ENCODE measurements at places on chromosomes 16 and 17.

GRCh38 chr17:77216486-77216885 lies 75.7 kb downstream of the SEC14L1 start:
- DNase-seq, result no peak

- DNase-seq, result no peak
Measured at GRCh38 chr17:77821114-77821513, 137.4 kb upstream of the TNRC6C start.

GRCh38 chr17:57210224-57210553 lies 46.1 kb upstream of the MSI2 start:
- no peak for DNase-seq

- DNase-seq, result no peak
Measured at GRCh38 chr17:67517325-67517724, 140.2 kb downstream of the PITPNC1 start.

GRCh38 chr17:2336852-2337543 lies at the start of gene SGSM2:
TSS of gene SGSM2 (plus strand) at chr17:2337501. CDS start at chr17:2337689, 188 bp downstream.
- peak; percentile 36 for DNase-seq

DNA sequence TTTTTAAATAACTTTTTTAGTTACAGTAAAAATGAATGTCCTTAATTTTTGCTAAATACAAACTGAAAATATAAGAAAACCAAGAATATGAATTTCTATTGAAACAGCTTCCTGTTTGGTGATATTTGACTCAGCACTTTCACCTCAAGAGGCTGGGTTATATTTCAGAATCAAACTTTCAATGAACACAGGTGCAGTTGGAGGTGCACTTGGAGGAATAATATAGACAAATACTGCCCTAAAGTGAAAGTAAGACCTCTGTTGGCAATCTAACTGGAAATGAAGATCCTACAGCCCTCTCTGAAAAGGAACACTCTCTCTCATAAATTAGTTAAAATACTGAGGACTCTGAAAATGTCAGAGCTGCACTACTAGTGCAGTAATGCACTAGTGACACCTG lies 106.2 kb downstream of the BRIP1 start:
- no peak for DNase-seq

GRCh38 chr17:44761932-44762810 lies 3.4 kb downstream of the ADAM11 start:
- DNase-seq, result no peak

- DNase-seq, result no peak
Measured at GRCh38 chr17:3596804-3597464, 12.3 kb downstream of the TRPV1 start.

DNA sequence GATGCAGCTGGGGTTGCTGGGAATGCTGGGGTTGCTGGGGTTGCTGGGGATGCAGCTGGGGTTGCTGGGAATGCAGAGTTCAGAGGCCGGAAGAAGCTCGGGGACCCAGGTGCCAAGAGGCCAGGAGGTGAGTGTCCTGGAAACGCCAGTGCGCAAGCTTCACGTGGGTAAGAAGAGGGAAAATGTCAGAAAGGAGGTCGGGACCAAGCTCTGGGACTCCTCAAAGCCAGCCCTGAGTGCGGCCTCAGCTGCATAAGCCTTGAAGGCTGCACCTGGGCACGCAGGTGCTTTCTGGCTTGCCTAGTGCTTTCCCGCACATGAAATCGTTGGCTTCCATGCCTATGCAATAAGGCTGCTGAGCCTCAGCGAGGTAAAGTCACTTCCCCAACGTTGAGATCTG lies 48.3 kb downstream of the PITPNM3 start:
- no peak for DNase-seq

- DNase-seq, result no peak
Measured at GRCh38 chr17:62652251-62653001, 25.0 kb downstream of the MRC2 start.

- no peak for DNase-seq
Measured at GRCh38 chr16:14627078-14627477, 3.0 kb downstream of the PARN start.

DNA sequence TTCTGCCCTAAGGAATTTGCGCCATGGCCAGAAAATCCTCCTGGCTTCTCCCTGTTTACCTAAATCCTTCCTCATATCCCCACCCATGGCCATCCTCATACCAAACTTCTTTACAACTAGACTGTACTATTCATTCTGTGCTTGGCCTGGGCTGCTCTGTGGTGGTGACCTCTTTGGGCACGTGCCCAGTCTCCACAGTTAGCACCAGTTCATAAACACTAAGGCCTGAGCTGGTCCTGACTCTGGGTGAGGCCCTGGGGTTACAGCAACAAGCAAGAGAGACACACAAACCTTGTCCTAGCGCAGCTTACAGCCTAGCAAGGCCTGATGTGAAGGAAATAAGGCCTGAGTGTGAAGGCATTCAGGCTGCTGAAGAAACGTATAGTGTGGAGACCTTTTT lies 3.1 kb upstream of the ATXN7L3 start:
- no peak for DNase-seq

DNA sequence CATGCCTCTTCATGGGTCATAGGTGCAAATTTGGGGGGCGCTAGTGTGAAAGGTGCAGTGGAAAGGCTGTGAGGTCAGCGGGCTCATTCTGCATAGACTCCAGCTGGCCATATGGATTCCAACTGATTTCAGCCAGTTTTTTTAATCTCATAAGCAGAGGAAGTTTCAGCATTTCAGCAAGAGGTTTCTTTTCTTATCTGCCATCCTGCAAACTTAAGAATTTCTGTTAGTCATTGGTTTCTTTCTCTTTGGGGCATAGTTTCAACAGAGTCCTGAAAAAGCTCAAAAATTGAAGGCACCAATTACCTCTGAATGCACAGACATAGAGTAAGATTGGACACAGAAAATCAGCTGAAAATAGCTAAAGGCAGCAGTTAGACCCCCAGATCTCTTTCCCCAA lies 16.2 kb upstream of the ALOX15 start:
- DNase-seq, result no peak

GRCh38 chr17:8029121-8029520 lies 9.7 kb upstream of the ALOX15B start:
- no peak for DNase-seq

DNA sequence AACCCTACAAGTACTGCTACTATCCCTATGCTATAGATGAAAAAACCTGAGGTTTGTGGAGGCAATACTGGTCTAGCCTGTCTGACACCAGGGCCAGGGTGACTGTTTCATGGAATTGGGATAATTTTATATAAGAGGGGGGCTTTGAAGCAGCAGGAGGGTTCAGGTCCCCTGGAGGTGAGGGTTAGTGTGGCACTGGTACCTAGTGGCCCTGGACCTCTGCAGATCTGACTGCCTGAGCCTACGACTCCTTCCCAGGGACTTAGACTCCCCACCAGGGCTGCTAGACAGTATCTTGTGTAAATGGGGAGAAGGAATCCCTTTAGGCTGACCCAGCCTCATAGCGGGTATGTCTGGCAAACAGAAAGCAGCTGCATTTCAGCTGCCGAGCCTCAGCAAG lies 6.8 kb downstream of the ADAP2 start:
- DNase-seq, result no peak

DNA sequence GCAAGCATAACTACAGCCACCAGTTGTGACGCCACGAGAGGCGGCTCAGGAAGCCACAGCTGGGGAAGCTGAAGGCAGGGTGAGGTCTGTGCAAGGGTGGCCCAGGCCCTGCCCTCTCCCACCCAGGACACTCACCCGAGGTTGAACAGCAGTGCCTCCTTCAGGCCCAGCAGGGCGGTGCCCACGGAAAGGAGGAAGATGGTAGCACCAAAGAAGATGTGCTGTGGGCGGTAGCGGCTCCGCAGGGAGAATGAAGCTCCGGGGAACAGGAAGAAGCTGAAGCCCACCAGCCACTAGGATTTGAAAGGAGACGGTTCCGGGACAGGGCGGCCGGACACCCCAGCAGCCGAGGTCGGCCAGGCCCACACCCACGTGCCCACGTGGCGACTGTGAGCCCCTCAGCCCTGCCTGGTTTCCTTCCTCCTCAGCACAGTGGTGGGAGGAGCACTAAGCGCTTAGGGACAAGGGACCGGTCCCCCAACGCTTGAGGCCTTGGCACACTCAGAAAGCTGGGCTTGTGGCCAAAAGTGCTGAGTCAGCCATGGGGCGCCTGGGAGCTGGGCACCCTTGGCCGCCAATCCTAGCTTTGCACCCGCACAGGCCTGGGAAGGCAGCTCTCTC lies 11.0 kb downstream of the CYB561 start:
- no peak for DNase-seq

DNA sequence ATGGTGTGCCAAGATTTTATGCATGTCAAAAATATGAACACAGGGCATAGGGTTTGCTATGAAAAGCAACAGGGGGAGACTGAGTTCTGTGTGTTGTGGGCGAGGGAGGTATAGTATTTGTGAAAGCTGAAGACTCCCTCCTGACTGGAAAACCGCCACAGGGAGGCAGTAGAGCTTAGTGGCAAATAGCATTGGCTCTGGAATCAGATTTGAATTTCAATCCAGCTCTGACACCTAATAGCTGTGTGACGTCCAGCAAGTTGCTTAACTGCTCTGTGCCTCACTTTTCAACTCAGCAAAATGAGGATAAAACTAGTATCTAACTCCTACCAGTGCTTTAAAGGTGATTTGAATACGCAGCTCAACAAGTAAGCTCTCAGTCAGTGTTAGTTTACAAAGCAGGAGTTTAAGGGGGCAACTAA lies 22.0 kb downstream of the KPNA2 start:
- peak; percentile 9 for DNase-seq

DNA sequence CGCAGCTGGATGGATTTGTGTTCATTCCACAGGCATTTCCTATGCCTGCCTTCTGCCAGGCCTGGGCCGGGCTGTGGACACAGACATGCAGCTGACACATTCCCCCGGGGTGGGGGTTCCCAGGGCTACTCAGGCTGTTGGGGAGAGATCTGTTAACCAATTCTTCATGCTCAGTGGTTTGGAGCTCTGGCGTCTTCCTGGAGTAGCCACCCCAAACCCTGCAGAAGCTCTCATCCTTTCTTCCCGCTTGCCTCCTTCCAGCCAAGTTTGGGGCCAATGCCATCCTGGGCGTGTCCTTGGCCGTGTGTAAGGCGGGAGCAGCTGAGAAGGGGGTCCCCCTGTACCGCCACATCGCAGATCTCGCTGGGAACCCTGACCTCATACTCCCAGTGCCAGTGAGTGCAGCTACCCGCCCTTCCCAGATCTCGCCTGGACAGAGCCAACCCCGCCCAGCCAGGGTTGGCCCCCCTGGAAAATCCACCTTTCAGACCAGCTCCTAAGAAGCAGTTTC lies 2.6 kb downstream of the ENO3 start:
- DNase-seq, result no peak

DNA sequence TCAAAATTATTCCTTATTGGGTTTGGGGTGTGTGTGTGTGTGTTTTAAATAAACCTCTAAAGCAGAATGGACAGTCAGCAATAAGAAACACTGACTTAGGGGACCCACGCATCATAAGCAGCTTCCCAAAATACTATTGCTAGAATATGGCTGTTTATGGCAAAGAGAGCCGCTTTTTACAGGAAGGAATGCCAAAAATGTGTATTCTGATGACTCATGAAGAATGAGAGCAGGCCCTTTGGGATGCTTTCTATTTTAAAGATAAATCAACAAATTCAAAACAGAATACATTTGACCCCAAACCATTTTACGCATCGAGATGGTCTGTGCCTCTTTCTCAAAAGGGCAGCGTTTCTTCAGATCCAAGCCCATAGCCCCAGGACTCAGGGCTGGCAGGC lies 37.5 kb downstream of the ARHGAP17 start:
- no peak for DNase-seq

DNA sequence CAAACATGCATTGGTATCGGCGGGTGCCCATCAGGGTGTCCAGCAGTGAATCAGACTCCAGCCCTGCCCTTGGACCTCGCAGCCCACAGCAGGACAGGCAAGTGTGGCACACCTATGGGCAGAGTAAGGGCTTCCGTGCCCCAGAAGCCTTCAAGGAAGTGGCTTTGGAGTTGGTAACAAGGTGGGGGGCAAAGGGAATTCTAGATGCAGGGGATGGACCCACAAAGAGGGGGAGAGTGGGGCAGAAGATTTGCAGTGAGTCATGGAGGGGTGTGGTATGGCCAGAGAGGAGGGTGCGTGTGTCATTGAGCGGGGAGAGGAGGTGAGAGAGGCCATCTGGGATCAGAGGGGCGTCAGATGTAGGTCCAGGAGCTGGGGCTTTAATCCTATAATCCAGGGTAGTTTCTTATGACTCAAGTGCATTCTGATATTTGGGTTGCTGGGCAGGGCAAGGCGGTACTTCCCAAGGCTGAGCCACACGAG lies 8.5 kb upstream of the SPNS2 start:
- DNase-seq, result no peak

- no peak for DNase-seq
Measured at GRCh38 chr17:39352986-39353385, 48.4 kb downstream of the FBXL20 start.

GRCh38 chr17:4293572-4293971 lies 29.8 kb upstream of the ANKFY1 start:
- DNase-seq, result no peak

DNA sequence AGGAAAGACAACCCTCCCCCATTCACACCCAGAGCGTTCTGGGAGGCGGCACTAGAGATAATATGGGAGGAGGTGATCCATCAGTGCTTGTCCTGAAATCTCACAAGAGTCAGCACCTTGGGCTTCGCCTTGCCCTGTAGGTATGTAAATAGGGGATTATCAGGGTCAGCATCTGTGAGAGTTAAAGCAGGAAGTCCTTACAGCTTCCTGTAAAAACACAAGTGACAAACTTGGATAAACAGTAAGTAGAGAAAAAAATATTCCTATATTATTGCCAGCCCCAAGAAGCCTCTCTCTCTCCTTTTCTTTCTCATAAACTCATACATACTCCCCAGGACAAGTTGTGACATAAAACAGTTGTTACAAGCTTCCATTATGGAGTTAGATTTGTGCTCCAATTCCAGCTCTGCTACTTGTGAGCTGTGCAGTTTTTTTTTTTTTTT lies 187.7 kb downstream of the MAF start:
- DNase-seq, result no peak

- DNase-seq, result peak; percentile 32
Measured at GRCh38 chr16:695355-696089, 5.3 kb upstream of the WDR24 start.

GRCh38 chr17:82213251-82214011 lies 789 bp upstream of the CCDC57 start:
- DNase-seq, result no peak

All from stimulated activated CD8-positive, alpha-beta memory T cell treated with anti-CD3 and anti-CD28 coated beads, Interleukin-7, amount 100 ng/mL, for 1 hour (primary cell).